ENCODE measurements at places on chromosomes 11 and 22.
A peak's percentile ranks its signal among the peaks of the same experiment; 100 is the strongest.

GRCh38 chr11:118434123-118434552 is 2.2 kb upstream of the KMT2A start:
- no peak for DNase-seq

GRCh38 chr11:12128301-12128751 is 17.9 kb downstream of the MICAL2 start:
- DNase-seq = no peak

DNA sequence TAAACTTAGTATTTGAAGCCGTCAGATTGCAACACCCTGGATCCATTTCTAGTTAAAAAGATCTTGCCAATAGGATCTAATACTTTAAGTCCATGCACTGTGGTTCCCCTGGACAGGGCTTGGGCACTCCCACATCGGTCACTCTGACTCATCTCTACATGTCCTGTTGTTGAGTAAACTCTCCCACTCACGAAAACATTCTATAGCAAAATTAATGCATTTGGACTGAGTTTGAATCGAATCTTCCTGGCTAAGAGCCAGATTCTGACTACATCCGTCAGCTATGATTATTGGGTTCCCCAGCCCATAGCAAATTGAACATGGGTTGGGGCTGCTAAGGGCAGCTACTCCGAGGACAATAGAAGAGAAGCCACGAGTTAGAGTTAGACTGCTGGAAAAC is 182.1 kb upstream of the SORL1-AS1 start:
- no peak for DNase-seq

DNA sequence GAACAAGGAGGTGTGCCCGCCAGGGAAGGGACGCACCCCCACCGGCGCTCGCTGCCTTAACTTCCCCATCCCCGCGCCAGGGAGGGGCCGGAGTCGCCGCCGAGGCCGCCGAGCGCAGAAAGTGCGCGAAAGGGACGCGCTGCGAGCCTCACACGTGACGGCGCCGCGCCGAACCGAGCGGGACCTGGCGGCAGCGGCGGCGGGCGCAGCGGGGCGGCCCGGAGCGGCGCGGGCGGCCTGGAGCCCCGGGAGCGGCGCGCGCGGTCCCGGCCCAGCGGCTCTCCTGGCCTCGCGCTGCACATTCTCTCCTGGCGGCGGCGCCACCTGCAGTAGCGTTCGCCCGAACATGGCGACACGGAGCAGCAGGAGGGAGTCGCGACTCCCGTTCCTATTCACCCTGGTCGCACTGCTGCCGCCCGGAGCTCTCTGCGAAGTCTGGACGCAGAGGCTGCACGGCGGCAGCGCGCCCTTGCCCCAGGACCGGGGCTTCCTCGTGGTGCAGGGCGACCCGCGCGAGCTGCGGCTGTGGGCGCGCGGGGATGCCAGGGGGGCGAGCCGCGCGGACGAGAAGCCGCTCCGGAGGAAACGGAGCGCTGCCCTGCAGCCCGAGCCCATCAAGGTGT is at the start of gene SORL1:
TSS of gene SORL1 (plus strand) at position 329 of the 623 bp plus-strand sequence. CDS start at position 347, 18 bp downstream.
- peak; percentile 46 for DNase-seq

- no peak for DNase-seq
These were observed 11.4 kb downstream of the SEC14L6 start for GRCh38 chr22:30535182-30535581.

- DNase-seq = no peak
These were observed 213.0 kb upstream of the NARS2 start for GRCh38 chr11:78787696-78788095.

DNA sequence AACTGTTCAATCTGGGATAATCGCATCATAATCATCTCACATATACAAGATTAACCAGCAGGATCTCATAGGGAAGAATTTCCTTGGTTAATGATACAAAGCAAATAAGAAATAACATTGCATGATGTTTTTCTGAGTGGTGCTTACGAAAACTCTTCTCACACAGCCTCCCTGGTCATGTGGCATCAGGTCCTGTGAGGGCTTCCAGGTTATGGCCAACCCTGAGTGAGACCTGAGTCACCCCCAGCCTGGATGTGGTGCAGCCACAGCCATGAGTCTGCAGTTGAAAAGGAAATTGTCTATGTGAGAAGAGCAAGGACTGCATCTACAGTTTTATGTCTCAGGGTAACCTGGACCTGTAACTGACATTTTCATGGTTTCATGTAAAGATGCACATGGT is 90.5 kb upstream of the XKR3 start:
- no peak for DNase-seq

DNA sequence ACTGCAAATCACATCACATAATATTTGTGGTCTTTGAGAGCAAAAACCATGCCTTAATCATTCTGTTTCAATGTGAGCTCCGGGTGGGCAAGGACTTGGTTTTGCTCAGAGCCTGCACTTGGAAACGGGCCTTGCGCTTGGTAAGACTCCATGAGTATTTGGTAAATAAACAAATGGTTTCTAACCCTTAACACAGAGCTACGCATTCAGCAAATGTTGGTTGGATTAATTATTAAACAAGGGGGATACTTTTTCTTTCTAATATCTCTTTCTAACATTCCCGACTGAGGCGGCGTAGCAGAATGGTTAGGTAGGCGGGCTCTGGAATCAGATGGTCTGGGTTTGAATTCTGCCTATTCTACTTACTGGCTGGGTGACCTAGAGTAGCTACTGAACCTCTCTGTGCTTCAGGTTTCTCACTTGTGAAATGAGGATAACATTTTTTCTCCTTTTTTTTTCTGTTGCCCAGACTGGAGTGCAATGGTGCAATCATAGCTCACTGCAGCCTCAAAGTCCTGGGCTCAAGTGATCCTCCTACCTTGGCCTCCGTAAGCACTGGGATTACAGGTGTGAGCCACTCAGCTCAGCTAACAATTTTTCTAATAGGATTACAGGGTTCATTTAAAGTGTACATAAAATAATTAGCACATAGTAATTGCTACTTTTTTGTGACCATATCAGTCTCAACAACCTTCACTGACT is 3.4 kb upstream of the FAM83F start:
- no peak for DNase-seq

- DNase-seq = no peak
These were observed 31.0 kb downstream of the FZD4 start for GRCh38 chr11:86923999-86924766.

- no peak for DNase-seq
These were observed 27.0 kb upstream of the YWHAH start for GRCh38 chr22:31917227-31917921.

GRCh38 chr11:131737357-131737756 is 366.9 kb downstream of the NTM start:
- no peak for DNase-seq

DNA sequence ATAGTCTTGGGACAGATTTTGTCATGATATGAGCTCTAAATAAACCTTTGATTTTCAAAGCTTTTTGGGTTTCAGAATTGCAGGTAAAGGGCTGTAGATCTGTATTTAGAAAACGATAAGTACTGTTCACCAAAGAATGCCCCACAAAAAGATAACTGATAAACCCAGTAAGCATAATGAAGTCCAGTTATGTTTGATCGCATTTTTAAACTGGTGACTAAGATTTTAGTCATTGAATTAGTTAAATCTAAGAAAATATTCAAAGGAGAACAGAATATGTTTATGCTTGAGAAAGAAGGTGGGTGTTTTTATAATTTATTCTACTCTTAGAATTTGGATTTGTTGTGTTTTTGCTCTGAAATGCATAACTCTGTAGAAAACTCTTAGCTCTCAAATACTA is 11.6 kb downstream of the DEPDC7 start:
- no peak for DNase-seq

DNA sequence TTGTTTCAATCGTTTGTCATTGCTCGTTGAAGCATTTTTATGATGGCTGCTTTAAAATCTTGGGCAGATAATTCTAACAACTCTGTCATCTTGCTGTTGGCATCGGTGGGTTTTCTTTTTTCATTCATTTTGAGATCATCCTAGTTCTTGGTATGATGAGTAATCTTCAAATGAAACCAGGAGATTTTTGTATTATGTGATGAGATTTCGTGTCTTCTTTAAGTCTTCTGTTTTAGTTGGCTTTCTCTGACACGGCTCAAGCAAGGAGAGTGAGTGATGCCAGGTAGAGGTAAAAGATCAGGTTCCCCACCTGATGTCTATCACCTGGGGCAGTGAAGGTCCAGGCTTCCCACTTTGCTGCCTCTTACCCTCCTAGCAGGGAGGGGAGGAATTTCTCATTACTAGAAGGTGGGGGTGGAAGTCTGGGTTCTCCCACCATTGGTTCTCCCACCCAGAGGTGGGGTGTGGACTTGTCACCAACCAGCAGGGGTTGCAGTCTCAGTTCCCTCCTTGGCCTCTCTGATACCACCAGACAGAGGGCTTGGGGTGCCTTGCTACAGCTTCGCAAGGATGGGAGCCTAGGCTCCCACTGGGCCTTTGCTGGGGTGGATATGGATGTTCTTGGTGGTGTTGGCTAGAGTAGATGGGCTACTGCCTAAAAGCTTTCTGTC is 12.9 kb downstream of the CDC45 start:
- no peak for DNase-seq

GRCh38 chr11:10588904-10589303 is 20.4 kb upstream of the LYVE1 start:
- no peak for DNase-seq

DNA sequence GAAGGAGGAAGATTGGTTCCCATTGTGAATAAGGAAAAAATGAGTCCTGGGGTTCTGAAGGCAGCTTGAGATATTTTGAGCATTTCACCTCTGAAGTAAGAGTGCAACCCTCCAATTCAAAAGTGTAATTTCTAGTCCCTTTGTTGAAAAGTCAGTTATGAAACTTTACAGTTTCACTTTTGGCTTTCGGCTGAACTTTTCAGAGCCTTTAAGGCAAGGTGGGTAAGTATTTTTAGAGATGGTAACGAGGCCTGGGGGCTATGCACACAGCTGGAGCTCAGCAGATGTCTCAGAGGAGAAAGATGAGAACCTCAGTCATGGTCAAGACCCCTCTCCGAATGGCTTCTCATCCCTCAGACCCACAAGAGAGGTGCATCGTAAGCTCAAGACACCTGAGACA is 267.6 kb downstream of the KIRREL3 start:
- no peak for DNase-seq

All from stimulated activated CD8-positive, alpha-beta memory T cell treated with anti-CD3 and anti-CD28 coated beads, Interleukin-15, amount 100 ng/mL, for 4 hours (primary cell).